ENCODE measurements at places on chromosomes 7 and 10. TPM values are rescaled to one million over a fixed set of nuclear protein-coding genes. Genes with fewer than 3 reads are reported as not detected.

DNA sequence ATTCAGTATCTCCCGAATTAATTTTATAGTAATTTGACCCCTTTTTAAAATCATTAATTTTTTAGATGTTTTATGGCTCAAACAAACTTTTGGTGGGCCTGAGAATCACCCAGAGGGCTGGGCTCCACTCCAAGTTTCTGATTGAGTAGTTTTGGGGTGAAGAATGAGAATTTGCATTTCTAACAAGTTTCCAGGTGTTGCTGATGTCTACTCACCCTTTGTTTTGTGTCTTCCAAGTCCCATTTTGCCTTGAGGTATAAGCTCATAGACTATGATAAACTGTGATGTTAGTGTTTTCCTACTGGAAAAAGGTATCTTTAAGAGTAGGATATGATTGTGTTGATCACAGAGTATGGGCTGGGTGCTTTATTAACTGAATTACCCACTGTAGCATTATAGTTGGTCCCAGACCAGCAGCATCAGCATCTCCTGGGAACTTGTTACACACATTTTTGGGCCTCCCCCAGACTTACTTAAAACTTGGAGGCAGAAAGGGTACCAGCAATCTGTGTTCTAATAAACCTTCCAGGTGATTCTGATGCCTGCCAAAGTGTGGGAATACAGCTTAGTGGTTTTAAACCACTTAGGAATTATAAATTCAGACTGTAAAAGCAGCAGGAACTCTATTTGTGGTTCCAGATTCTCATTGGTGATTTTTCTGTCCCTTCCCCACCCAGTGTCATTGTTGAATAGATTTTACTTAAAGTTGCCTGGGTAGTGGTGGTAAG, 19.1 kb downstream of the ZNRF2 start:
- no peak for DNase-seq

Gene FRMD4A
- total RNA-seq = 65.6 TPM

Gene CDC14C
- total RNA-seq = not detected

Gene AHR
- total RNA-seq = 65.8 TPM

Gene NKX1-2
- not detected for total RNA-seq

Gene CUL2
- total RNA-seq = 24.3 TPM
